ENCODE measurements at places on chromosomes 3 and 15.
A peak's percentile ranks its signal among the peaks of the same experiment; 100 is the strongest.

GRCh38 chr3:49607105-49607591 is 52.9 kb downstream of the BSN start:
- no peak for DNase-seq

DNA sequence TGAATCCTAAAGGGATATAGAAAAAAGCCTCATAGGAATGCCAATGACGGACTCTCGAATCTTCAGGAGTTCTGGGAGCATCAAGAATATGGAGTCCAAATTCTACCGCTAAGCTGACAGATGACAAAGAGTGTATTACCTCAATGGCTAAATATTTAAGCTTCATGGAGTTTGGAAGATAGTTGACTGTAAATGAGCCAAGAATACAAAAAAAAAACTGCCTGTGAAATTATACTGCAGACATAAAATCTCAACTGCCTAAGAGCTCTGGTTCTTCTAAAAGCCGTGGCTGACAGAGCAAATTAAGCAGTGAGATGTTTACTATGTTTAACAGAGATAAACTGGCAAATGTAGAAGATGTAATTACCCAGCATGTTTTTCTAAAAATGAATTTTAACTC is 140.0 kb downstream of the GADL1 start:
- no peak for DNase-seq

DNA sequence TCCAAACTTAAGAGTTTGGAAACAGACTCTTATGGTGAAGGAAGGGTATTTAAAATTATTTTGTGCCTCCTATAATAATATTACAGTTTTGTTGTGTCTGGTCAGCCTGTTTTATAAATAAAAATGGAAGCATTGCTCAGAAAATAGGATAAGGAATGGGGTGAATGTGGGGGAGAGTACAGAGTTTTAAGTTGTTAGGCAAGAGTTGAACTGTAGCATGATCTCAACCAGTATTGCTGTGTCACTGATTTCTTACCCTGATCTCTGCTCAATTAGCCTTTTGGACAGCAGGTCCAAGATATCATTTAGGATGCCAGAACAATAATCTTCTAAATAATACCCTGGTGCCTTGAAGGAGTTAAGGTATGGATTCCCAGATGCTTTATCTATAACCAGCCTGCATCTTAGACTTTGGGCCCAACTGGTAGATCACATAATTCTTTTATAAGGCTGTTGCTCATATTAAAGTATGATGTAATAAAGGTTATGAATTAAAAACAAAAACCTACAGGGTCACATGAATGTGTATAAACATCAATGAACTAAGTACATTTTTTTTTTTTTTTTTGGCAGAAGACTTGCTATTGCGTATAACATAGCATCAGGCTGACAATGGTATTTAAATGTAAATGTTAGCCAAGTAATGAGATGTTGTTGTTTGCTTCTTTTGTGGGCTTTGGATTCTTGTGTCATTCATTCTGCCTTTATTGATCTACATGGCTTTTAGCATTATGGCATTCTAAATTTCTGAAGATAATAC is 70.0 kb downstream of the MITF start:
- DNase-seq: no peak

DNA sequence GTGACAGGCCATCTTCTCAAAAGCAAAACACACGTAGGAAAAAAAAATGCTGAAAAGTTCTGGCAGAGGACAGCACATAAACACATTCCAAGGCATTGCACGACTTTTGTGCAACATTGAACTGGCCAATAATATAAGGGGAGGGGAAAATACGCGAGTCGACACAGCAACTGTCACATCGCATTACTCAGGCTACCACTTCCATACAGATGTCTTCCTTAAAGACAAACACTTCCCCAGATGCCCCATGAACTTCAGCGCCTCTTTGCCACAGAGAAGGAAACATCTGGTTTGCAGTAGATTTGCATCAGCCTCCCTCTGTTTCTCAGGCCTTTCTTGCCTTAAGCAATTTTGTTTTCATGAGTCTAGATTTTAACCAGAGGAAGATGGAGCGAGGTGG is 144.4 kb upstream of the IGF1R start:
- no peak for DNase-seq

- no peak for DNase-seq
Measured at GRCh38 chr3:67386451-67386850, 268.0 kb downstream of the SUCLG2 start.

DNA sequence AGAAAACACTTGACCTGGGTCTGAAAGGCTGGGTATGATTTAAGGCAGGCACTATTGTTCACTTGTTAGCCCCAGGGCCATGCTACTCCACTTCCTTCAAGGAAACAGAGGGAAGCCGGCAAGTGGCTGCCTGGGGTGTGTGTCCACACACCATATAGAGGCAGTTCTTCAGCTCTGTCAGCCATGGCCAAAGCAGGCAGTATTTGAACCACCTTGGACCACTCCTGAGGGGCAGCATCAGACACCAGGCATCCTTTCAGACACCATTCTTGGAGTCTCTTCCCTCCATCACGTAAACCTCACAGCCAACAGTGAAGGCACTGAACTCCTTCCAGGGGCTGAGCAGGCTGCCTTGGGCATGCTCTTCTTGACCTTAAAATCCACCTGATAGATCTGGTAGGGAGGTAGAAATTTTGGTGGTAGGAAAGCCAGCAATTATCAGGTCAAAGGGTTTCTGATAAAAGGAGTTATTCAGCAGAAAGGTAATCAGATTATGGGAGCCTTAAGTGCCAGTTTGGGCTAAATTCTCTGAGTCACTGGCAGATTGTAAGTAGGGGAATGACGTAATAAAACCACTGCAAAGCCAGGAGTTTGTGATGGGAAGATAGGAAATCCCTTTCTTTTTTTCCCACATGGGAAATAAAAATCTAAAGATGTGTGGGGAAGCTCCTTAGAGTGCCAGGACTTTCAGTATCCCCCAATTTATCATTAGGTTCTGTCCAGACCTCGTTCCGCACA is 20.2 kb downstream of the TGFBR2 start:
- DNase-seq: no peak

DNA sequence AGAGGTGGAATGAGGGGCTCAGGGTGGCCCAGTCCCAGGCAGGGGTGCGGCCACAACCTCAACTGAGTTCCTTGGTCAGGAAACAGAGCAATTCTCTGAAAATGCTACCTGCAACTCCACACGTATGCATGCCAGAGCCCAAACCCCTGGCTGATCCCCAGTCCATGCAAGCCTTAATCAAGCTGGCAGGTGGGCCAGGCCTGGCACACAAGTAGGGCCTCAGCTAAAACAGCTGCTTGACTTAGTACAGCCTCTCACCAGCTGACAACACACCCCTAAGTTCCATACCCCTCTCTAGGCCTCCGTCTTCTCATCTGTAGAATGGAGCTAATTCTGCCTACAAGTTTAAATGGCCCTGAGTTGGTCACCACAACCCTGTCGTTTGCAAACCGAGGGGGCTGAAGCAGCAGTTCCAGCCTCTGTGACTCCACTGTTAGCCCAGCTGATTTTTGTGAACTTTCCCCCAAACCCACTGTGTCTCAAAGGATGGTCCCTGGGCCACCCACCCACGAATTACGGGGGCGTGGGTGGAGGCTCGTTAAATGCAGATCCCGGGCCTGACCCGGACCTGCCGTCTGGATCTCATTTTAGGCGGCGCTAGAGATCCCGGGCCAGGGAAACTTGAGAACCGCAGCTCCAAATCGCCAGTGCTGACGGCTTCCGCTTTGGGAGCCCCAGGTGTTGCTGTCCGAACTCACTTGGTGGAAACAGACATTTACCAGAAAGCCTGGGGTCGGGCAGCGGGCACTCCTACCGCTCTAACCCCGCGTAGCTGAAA is 927 bp downstream of the CHDH start:
- DNase-seq: no peak

DNA sequence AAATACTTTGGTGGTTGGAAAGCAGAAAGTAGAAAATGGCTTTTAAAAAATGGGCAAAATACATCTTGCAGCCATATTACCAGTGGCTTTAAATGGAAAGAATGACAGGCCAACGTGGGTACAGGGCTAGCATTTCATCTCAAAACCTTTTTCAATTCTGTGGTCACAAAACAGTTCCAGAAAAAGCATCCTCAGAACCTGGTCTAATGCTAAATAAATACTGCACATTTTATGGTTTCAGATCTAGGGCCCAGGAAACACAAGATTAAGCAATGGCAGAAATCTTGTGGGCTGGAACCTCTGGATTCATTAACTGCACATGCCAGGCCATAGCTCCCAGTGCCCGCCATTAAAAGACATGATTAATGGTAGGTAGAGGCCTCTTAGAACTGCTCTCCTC is 470.2 kb upstream of the RASGRP1 start:
- no peak for DNase-seq

GRCh38 chr15:48803877-48804276 is 7.0 kb downstream of the CEP152 start:
- DNase-seq: peak; percentile 71

DNA sequence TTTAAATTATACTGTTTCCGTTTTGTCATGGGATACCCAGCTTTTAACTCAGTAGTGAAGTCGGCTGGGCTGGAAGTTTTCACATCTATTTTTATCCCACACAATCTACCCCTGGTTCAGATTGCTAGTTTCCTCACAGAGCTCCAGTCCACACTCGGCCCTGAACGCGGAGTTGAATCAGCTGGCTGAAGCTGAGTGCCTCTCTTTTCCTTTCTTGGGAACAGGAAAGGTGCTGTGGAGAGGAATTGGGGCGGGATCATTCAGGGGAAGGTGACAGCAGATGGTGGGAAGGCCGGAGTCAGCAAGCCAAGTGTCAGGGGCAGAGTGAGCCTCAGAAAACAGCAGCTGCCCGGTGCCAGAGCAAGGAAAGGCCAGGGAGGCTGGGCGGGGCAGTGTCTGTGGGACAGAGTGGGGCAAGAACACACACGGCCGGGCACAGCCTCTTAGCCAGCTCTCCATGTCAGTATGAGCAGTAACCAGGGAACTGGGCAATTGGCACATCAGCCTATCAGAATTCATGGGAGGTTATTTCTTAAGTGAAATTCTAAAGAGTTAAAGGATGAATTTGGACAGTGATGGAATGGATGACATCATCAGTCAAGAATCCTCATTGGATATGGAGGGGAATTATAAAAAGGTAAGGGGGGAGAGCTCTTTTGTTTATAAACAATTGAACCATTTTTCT is 135.7 kb upstream of the IL12A start:
- no peak for DNase-seq

GRCh38 chr3:59436164-59436958 is 386.5 kb upstream of the CFAP20DC start:
- DNase-seq: peak; percentile 17

- no peak for DNase-seq
Measured at GRCh38 chr3:188975600-188976314, 196.0 kb upstream of the TPRG1 start.

DNA sequence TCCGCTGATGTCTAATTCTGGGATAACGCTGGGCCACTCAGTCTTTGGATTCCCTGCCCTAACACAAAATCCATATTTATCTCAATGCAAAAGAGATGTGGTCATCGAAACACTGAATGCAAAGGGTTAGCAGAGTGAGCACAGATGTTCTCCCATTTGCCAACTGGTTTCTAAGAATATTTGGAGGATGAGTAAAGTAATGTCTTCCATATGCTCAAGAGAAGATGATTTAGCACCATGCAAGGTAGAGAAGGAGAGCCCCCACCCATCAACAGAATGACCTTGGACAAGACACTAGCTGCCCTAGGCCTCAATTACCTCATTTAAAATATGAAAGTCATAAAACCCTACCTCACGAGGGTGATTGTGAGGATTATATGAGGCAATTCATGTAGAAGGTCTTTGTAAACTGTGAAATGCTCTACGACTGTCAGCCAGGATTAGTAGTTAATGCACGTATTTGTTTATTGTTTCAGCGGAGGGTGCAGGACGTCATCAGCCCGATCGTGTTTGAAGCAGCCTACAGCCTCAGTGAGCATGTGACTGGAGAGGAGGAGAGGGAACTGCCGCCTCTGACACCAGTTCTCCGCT is 232.9 kb upstream of the CTDSPL start:
- no peak for DNase-seq

GRCh38 chr3:52401021-52401420 is 43.9 kb downstream of the SEMA3G start:
- DNase-seq: no peak

GRCh38 chr3:29409409-29409808 is 128.5 kb downstream of the RBMS3 start:
- no peak for DNase-seq

- DNase-seq: peak; percentile 59
Measured at GRCh38 chr15:80455668-80456442, 51.7 kb downstream of the ARNT2 start.

- DNase-seq: peak; percentile 70
Measured at GRCh38 chr15:33700695-33701303, 267.5 kb upstream of the CHRM5 start.

DNA sequence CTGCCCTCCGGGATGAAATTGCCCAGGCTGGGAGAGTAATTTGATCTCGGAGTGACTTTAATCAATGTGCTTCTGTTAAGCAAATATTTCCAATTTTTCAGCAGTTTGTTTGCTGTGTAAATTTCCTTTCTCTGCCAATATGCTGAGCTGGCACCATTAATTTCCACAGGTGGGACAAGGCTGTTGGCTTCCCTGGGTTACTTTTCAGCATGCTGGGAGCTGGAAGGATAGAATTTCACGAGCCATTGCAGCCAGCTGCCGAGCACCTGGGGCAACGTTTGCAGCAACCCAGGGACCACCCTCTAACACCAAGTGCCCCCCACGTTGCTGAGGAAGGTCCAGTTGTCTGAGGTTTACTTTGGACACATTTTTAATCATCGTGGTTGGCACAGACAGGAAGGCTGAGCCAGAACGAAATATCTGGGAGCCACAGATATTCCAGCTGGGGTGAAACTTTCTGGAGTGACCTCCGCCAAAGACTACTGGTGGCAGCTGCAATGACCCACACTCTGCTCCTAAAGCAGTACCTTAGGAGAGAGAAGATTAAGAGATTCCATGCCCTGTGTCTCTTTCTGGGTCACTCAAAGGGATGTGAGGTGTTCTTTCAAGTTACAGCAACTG is 293.3 kb upstream of the RGMA start:
- DNase-seq: peak; percentile 82

DNA sequence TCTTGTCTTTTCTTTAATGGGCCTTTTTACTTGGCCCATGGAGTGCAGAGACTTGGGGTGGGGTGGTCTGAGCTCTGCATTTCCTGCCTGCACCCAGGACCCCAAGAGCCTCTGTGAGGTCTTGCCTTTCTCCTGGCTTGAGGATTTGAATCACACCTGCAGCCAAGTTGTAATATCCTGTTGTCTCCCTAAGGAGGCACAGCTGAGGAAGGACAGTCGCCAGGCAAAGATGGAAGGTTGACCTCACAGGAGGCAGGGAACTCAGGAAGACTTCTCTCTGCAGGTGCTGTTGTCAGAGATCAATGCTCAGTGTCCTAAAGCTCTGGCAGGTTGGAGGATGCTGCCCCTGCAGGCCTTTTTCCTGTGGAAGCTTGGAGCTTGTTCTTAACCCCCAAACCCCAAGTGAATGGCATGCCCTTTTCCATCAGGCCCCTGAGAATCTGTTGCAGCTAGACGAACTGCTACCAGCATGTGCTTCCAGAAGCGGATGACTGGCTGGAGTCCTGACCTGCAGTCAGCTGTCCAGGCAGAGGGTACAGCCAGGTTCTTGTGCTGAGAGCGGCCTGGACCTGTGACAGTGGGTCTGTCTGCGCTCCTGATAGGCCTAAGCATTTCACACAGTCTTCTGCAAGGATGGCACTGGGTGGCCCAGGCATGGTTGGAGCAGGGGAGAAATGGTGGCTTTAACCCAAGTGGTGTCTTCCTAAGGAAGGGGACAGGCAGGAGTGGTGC is 120.0 kb downstream of the EEFSEC start:
- no peak for DNase-seq

- no peak for DNase-seq
Measured at GRCh38 chr3:187782006-187782405, 36.7 kb upstream of the BCL6 start.

GRCh38 chr3:195078891-195079440 is 192.0 kb downstream of the XXYLT1 start:
- DNase-seq: no peak

Data from NCI-H2081 (cell line).